ENCODE measurements at places on chromosomes 16 and 17. TPM values are rescaled to one million over a fixed set of nuclear protein-coding genes. Genes with fewer than 3 reads are reported as not detected.
A peak's percentile ranks its signal among the peaks of the same experiment; 100 is the strongest.

Gene EXOC7
- 91.1 TPM for total RNA-seq

Gene CDK3
- 4.1 TPM for total RNA-seq

DNA sequence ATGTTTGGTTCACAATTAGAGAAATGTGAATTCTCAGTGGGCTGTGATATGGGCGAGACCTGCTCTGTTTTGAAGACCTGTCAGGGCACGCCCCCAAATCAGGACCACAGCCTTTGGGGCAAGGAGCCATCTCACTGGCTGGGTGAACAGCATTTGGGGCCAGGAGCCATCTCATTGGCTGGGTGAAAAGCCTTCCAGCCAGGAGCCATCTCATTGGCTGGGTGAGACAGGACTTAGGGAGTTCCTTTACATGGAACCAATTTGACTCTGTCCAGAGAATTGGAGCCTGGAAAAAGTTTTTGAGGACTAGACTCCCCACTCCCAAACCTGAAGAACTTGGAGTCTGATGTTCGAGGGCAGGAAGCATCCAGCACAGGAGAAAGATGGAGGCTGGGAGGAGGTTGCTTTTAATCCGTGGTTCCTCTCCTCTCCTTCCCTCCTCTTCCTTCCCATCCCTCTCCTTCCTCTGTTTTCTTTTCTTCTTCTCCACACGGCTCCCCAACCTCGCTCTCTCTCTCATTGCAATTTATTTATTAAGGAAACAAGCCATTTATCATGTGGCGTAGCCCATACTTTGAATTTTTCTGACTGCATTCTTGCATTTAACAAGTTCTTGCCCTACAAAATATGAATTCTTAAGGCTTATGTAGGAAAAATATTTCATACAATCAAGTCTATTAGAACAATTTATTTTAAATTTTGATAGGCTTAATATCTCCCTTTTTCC lies 19.7 kb downstream of the FOXL1 start:
- ATAC-seq = no peak

- no peak for ATAC-seq
Measured at GRCh38 chr17:33091271-33091670, 99.6 kb downstream of the SPACA3 start.

Gene TAC4
- total RNA-seq = not detected

DNA sequence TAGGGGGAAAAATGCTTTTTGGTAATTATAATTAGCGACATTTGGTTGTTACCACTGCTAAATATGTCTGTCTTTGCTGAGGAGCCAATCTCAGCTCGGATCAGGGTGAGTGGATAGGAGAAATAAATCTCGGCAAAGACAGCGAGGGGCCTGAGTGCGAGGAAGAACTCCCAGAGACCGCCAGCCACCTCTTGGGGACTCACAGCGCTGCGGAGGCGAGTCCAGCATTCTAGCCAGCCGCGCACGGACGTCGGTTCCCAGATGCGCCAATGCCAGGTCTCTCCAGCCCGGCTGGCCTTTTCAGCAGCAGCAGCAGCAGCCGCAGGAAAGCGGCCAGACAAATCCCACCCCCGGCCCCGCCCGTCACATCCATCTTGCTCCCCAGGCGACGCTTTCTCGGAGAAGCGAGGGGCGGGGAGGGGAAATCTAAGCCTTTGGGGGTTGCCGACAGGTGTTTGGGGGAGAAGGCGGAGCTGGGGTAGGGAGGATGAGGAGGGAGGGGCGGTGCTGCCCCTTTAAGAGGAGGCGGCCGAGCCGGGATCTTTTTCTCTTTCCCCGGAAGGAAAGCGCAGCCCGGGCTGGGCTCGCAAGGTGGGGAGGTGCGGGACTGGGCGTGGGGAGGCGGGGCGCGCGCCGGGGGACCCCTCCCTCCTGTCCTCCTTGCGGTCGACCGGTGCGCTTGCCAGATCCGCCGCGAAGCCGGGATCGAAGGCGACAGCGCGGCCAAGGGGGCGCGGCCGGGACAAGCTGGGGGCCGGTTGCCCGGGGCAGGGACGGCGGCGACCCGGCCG lies at the start of gene ITGA3:
TSS of gene ITGA3 (plus strand) at position 685 of the 791 bp plus-strand sequence. CDS start 330 bp downstream, outside the sequence.
- ATAC-seq = peak; percentile 67

DNA sequence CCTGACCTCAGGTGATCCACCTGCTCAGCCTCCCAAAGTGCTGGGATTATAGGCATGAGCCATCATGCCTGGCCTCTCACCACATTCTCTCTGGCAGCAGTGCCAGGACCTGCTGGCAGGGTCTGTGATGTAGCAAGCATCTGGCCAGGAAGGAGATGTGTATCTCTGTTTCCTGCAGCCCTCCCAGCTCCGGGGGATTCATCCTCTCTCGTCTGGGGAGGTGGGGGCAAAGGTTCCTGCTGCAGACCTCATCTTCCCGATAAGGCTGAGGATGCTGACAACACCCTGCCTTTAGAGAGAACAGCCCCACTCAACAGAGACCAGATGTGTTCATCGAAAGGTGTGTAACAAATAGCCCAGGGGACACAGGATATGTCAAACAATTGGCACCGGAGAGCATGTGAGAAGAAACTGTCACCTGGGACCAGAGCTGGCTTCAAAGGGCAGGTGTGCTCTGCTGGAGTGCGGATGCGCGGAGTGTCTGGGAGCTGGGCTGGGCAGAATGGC lies 54.8 kb upstream of the SEC14L1 start:
- no peak for ATAC-seq

Gene CBLN1
- 0.36 TPM for total RNA-seq

Gene KRTAP2-1
- not detected for total RNA-seq

Gene CCDC92B
- 0.68 TPM for total RNA-seq

Gene OR1A1
- total RNA-seq = not detected

Gene CLEC3A
- total RNA-seq = not detected

DNA sequence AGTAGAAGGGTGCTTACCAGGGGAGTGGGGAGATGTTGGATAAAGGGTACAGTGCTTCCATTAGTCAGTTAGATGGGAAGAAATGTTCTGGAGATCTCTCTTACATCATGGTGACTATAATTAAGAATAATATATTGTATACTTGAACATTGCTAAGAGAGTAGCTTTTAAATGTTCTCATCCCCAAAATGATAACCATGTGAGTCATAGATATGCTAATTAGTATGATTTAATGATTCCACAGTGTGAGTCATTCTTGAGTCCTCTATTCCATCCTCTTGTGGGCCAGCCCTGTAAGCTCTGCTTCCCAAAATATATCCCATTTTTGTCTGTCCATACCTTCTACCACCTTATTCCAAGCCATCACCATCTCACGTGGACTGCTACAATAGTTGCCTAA lies 80.6 kb upstream of the CDH11 start:
- ATAC-seq = no peak

- no peak for ATAC-seq
Measured at GRCh38 chr17:66549311-66549704, 246.9 kb downstream of the PRKCA start.

DNA sequence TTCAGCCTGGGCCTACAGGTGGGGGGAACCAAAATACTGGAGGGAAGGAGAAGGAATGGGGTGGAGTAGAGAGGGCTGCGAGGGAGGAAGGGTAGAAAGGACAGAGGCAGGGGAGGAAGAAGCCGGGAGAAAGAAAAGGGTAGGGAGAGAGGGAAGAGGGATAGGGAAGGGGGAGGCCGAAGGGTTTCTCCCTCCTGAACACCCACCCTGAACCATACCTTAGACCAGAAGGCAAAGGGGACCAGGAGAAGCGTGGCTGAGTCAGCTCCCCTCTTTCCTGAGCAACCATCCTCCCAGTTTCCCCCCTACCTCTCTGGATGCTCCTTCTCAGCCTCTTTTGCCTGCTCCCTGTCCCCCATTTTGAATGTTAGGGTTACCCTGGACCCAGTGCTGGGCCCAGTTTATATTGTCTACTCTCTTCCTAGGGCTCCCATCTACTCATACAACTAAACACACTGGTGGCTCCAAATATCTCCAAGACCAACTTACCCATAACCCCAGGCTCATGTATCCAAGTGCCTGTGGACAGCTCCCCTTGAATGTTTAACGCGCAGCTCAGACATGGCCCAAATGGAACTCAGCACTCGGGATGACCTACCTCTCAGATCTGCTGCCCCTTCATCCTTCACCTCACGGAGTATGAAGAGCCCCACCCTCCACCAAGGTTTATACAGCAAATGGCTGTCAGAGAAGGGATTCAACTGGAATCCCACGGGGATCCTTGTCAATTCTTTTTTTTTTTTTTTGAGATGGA lies 7.8 kb downstream of the TSPOAP1 start:
- ATAC-seq = no peak

DNA sequence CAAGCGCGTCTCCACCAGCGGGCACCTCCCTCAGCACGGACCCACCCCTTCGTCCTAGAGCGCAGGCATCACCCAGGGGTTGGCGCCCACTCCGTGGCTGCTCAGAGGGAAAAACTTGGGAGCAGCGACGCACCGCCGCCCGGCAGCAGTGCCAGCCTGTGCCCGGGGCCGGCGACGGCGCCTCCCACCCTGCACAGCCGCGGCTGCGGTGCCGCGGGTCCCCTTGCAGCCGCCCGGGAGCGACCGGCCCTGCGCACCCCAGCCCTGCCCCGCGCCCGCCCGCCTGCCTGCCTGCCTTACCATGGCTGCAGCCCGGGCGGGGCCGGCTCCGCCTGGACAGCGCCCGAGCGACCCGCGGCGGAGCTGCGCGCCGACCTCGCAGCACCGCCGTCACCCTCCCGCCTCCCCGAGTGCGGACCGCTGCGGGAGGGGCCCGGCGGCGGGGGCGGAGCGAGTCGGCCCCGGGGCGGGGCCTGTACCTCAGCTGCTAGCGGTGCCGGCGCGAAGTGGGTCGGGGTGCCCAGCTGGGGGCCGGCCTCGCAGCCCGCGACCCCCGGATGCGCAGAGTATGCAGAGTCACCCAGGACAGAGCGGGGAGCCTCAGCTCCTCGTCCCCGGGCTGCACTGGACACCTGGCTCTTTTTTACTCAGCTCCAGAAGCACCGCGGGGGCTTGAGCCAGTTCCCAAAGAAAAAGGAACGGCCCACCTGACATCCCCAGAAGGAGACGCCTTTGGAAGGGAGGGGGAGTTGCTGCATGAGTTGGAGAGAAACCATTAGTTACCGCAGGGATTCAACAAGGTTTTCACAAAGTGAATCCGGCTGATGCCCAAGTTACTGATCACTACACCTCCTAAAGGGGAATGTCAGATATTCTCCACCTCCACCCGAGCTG lies 17.5 kb upstream of the MTMR4 start:
- ATAC-seq = peak; percentile 74

Gene TBC1D3L
- total RNA-seq = 12.2 TPM

DNA sequence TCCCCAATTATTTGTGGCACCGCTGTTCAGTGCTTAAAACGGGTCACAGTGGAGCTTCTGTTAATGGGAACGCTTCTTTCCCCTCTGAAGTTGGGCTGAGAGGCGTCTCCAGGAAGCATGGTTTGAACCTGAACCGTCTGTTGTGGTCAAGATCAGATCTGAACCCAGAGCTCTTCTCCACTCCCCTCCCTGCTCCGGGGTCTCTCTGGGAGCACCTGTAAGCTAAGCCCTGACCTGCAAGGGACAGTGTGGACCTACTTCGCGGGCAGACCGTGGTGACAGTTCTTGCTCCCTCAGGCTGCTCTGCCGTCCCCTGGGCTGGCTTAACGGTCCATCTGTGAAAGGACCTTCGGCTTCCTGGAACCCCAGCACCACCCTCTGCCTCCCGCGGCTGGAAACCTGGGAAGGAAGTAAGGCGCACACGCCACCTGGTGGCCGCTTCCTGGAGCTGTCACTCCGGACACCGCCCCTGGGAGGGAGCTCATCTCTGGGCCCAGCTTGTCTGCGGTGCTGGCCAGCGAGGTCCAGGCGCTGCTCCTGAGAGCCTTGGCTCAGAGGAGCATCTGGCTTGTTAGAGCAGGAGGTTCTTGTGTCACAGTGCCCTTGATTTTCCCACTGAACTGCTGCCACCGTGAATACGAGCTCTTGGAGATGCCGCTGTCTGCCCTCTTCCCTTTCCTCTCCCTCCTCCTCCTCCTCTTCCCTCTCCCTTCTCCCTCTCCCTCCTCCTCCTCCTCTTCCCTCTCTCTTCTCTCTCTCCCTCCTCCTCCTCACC lies 518.5 kb upstream of the EEF2KMT start:
- peak; percentile 80 for ATAC-seq

DNA sequence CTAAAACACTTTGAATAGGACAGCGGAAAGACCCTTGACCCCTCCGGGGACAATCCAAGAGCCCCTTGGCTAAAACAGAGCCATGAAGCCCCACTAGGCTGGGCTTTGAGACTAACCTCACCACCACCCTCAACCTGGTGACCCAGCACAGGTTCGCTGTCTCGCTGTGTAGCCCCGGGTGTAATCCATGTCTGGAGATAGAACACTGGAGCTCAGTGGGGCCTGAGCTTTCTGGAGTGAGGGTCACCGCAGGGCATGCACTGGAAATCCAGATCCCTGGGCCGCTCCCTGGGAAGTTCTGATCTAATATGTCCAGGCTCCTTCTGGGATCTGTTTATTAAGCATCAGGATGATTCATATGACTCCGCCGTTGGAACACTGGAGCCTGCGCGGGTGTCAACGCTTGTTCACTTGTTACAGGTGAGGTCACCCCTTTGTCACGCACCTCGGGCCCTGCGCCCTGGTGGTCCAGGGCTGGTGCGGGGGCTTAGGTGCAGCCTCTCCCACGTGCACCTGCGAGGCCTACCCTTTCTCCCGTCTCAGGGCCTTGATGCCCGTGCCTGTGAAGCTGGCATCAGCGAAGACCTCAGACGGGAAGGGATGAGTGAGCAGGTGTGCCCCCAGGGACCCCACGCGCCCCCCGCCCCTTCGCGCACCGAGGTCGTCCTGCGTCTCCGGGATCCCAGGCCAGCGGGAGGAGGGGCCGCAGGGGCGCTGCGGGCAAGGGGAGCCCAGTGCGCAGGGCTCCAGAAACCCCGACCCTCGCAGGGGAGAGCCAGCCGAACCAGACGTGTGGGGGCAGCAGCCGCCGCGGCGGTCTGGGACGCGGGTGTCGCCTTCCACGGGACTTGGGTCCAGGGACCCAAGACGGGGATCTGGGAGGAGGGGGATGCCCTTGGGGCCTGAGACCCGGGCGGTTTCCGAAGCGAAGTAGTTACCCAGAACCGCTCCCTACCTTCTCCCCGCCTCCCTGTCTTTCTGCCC lies 224.1 kb upstream of the FOXF1 start:
- ATAC-seq = no peak

Gene B4GALNT2
- total RNA-seq = 0.04 TPM

Gene ZNF668
- 5.3 TPM for total RNA-seq

DNA sequence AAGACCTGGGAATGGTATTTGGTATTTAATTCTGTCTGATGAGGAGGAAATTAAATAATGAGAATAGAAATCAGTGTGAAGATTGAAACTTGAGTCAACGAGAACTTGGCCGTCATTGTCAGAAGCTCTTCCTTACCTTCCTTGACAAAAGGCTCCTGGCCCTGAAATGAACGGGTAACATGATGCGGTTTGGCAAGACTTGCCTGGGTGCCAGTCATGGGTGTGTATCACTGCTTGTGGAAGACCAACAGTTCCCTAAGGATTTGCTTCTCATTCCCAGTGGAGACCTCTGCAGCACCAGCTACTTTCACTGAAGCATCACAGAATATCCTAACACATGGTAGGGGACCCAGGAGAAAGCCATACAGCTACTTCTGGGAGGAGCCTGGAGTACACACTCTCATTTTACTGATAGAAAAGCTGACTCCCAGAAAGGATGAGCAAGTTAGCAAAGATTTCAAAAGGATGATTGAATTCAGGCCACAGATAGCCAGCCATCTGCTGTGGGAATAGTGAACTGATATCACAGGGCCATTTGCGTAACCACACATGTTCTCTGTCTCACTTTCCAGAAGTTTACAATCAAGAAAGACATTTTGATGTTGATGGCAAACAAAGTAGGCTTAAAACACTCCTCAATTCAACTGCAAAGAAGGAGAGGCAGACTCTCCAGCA lies 258.1 kb upstream of the SALL1 start:
- ATAC-seq = no peak

GRCh38 chr17:70109497-70109896 lies 34.5 kb downstream of the KCNJ16 start:
- ATAC-seq = no peak

Measured in esophagus mucosa (tissue), 1 donor.